HS-5 (cell line): ENCODE measurements at places on chromosomes 11 and 22.

- DNase-seq = no peak
These were observed 119.2 kb downstream of the SPON1 start for GRCh38 chr11:14081581-14082231.

DNA sequence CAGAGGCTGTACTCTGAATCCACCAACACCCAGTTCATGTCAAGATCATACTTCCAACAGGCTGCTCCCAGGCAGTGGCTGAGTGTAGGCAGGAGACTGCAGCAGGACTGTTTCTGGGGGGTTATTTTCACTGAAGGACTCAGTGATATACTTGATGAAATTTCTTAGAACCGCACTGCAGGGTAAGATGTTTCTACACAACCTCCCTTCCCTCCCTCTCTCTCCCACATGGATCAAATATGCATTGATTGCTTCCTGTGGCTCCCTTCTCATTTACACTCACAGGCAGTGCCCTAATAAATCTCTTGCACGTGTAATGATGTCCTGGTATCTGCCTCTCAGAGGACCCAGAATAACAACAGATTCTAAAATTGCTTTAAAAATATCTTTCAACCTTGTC lies 251.3 kb upstream of the CCDC179 start:
- DNase-seq = no peak

- DNase-seq = no peak
These were observed 71.6 kb upstream of the GAB2 start for GRCh38 chr11:78489184-78489583.

- DNase-seq = no peak
These were observed 186.5 kb downstream of the DYNC2H1 start for GRCh38 chr11:103295704-103296103.

- DNase-seq = no peak
These were observed 42.1 kb upstream of the CCDC34 start for GRCh38 chr11:27405134-27405533.

- no peak for DNase-seq
These were observed 38.4 kb downstream of the CECR2 start for GRCh38 chr22:17407643-17408042.

- DNase-seq = no peak
These were observed 173.9 kb downstream of the SHANK2 start for GRCh38 chr11:71078482-71078881.

DNA sequence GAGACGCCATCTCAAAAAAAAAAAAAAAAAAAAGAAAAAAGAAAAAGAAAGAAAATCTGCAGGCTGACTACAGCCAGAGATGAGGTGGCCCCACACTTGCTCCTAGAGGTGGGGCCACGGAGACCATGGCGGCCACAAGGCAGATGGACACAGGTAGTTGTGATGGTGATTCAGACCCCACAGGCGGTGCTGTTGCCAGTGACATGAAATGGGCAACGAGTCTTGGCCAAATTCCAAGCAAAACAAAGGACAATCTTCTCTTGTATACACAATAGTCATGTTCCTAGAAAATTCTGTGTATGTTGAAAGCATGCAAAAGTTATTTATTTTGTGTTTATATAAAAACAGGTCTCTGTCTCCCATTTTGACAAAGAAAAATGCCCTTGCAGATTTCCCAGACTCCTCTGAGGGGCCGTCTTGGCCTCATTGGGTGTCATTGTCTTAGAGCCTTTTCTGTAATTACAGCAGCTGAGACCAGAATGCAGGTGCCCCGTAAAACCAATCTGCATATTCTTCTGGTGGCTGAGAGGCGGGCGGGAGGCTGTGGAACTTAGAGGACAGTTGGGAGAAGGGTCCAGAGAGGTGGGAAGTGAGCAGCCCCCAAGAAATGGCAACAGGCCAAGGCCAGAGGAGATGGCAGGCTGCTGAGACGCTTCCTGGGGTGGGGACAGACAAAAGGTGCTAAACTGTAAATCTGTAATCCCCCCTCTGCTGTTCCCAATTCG lies 22.5 kb upstream of the DAGLA start:
- DNase-seq = no peak
